Hindlimb muscle (tissue), 1 donor: ENCODE measurements at places on chromosomes 12 and 14.
A peak's percentile ranks its signal among the peaks of the same experiment; 100 is the strongest.

DNA sequence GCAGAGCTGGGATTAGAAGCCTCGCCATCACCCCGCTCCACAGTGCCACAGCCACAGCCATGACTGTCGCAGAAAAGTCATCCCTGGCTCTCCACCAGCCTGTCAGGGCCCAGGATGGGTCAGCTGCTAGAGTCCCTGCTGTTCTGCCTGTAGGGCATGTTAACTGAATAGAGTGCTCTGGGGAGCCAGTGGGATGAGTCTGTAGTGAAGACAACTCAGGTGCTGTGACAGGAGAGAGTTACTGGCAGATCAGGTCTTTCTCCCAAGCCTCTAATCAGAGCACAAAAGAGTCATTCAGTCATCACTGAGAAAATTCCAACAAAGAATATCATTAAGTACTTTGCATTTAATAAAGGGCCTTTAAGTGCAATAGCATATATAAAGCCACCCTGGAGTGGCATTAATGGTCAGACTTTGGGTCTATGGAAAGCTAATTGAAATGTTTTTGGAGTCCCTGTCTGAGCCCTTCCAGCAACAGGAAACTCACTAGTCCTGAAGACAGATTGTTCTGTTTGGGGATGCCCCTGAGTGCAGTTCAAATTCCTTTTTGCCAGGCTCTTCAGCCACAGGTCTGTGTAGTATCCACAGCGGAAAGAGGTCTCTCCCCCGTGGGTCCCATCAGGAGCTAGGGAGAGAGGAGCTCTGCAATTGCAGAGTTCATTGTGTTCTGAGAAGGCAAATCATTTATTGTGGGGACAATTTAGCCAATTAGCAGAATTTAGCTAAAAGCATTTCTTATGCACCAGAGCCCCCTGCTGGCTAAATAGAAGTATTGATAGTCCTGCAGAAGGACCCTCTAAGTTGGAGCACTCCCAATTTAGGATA, 45.2 kb upstream of the C14orf132 start:
- DNase-seq, result peak; percentile 5

DNA sequence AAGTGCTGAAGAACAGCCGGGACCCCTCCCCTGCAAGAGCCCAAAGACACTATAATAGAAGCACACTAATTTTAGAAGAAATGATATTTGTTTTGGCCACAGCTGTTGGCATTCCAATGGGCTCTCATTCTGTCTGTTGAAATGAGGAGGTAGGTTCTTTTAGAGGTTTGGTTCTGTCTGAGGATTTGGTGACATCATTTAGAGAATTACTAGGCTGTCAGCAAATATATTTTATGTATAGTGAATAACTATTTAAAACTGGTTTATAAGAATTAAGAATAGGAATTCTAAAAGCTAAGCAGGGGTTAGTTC, 200.7 kb upstream of the SLC38A2 start:
- no peak for DNase-seq

DNA sequence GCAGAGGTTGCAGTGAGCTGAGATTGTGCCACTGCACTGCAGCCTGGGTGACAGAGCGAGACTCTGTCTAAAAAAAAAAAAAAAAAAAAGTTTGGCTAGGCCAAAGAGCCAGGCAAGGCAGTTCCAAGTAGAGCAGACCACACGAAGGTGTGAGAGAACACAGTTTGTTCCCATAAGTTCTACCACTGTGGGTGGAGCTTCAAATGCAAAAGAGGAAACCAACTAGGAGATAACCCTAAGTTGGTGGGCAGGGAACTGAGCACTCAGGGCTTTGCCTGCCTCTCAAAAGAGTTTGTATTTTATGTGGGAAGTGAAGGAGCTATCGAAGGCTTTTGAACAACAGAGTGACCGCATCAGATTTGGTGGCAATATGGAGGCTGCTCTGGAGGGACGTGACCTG, 15.1 kb downstream of the SOCS2 start:
- no peak for DNase-seq

DNA sequence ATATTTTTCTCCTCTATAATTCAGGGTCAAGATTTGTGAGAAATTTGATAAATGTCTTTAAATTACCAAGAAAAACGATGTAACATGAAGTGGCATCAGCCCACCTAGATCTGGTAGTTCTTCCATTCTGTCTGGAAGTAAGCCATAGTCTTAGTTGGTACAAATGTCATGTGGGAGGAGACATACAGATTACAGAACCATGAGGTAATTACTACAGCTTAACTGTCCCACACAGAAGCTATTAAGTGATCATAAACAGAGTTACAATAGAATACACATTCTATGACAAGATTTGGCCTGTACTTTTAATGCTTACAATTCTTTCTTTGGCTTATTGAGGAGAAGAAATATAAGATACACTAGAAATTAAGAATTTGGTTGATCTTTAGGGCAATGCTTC, 13.7 kb upstream of the SIX1 start:
- no peak for DNase-seq

GRCh38 chr14:101069228-101069549, 165.7 kb upstream of the RTL1 start:
- DNase-seq, result no peak

DNA sequence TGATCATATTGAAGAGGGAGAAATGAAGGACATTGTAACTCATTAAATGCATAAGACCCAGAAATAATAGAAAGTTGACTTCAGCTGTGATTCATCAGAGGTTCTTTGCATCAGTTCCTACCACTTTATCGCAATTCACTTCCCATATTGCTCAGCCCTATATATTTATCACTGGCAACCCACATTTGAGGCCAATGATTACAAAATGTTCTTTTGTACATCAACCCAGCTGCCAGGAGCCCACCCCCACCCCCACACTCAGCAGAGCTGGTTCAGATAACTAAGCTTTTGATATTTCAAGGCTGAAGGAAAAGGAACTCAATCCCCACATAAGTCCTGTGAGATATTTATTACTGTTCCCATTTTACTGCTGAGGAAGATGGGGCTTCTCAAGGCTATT, 51.2 kb upstream of the TMPO start:
- DNase-seq, result no peak

- no peak for DNase-seq
These were observed 24.4 kb downstream of the ANKS1B start for GRCh38 chr12:99960311-99960710.

DNA sequence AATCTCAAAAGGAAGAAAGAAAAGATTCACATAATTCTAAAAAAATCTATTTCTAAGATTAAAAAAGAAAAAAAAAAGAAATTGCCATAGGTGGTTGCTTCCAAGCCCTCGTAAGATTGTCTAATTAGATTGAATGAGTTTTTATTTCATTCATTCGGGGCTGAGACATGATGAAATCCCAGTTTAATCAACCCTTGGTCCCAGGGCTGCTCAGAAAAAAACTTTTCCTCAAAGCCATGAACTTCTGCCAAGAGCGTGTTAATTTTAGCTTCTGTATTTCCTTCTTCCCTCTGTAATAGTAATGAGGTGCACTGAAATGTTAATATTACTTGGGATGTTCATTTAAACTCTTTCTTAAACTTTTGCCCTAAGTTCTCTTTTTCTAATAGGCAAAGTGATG, 62.6 kb downstream of the TMEM132D start:
- no peak for DNase-seq

DNA sequence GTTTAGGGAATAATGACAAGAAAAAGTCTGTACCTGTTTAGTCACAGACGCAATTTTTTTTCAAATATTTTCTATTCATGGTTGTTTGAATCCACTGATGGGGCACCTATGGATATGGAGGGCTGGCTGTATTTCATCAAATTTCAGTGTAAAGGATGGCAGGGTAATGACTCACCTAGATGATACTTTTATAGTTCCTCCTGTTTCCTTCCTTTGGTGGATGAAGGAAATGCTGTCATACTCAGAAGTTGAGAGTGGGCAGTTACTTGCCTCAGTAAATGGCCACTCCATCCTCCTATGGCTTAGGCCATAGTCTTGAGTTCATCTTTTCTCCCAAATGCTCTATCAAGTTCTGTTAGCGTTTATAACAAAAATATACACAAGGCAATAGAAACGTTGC, 18.9 kb upstream of the C12orf71 start:
- DNase-seq, result no peak

DNA sequence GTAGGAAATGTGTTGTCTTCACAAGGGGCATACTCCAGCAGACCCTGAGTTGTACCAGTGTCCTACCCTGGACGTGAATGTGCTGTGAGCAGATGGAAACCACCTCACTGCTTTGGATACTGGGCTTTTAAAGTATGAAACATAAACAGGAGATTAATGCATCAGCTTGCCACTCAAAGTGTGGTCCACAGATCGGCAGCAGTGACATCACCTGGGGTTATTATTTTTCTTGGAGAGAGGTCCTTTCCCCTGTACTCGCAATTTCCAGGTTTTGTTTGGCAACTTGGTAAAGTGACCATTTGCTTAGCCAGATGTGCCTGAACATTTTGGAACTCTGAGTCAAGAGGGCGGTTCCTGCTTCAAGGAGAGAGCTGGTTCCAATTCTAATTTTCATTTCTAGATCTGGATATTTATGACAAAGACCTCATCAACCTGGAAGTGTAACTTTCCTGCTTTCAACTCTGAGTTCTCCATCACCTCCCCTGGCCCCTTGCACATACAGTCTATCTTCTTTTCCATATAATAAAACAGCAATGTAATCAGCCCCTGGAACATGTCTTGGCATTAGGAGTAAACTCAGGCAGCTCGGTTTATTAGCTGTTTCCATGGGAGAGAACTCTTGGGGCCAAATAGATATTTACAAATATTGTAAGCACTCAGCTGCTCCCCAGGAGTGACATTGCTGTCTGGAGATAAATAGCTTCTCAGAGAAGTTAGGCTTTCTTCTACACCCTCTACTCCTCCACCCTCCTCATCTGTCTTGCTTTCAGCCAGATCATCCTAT, 237.0 kb upstream of the TBX3 start:
- peak; percentile 47 for DNase-seq

- no peak for DNase-seq
These were observed 3.5 kb downstream of the IFI27 start for GRCh38 chr14:94113908-94114588.
